ENCODE measurements at places on chromosomes 12 and 14.

- no peak for DNase-seq
Observed at GRCh38 chr12:128867466-128867865, 14.2 kb downstream of the GLT1D1 start.

- no peak for DNase-seq
Observed at GRCh38 chr12:590206-590750, 73.0 kb downstream of the NINJ2 start.

DNA sequence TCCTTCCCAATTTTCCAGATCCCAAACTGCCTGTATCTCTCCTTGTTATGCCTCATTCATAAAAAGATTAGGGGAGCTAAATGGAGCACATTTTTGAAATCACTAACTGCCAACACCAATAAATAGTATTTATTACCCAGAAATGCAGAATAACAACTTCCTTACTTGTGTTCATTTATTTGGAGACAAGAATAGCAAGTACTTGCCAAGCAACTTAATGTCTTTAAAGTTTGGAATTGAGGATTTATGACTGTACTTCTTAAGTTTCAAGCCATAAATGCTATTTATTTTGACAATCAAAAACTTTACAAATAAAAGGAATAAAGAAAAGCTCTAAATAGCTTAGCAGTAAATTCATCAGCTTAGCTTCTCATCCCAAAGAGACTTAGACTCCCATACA, 626.1 kb upstream of the NOVA1 start:
- no peak for DNase-seq

DNA sequence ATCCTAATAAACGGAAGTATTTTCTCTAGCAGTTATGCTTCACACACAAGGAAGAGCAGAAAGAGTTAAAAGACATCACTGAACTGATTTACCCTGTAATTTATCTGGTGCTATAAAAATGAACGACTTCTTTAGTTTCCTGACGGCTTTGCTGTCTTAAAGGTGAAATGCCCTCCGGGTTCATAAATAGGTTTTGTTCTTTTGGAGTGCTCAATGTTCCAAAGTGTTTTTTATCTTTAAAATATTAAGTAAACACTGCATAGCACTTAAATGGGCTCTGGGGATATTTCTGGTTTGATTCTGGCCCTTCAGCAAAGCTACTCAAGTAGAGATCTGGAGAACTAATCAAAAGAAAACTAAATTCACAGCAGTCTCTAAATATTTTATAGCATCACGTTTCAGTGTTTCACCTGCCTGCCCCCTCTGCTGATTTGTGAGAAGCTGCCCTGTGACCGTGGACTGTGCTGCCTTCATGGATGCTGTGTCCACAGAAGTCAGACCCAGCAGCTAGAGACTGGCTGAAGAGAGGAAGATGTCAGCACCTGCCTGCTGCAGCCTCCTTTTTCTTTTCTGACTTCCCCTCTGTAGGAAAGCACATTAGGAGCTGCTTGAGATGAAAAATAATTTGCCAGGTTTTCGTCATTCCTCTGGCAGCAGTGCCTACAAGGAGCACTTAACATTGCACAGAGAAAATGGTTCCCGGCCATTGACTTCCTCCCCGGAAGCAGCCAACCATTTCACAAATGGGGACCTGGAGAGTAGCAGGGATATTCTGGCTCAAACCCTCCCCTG, 205.1 kb upstream of the FSCB start:
- DNase-seq: no peak

GRCh38 chr12:87690236-87690810, 338.9 kb downstream of the C12orf50 start:
- DNase-seq: no peak

Measured in T follicular helper cell (primary cell).